ENCODE measurements at places on chromosomes 11 and 22. TPM values are rescaled to one million over a fixed set of nuclear protein-coding genes. Genes with fewer than 3 reads are reported as not detected.

The TEX54 gene
- not detected for polyA plus RNA-seq

The PATE4 gene
- polyA plus RNA-seq = not detected

The TRPC6 gene
- 0.16 TPM for polyA plus RNA-seq

The ZNF214 gene
- polyA plus RNA-seq = 1.3 TPM

The APOL6 gene
- polyA plus RNA-seq = 8.0 TPM

The RHBDD3 gene
- 31.4 TPM for polyA plus RNA-seq

The NF2 gene
- 62.9 TPM for polyA plus RNA-seq
